T-helper 22 cell (primary cell): ENCODE measurements at places on chromosomes 7 and 10.

DNA sequence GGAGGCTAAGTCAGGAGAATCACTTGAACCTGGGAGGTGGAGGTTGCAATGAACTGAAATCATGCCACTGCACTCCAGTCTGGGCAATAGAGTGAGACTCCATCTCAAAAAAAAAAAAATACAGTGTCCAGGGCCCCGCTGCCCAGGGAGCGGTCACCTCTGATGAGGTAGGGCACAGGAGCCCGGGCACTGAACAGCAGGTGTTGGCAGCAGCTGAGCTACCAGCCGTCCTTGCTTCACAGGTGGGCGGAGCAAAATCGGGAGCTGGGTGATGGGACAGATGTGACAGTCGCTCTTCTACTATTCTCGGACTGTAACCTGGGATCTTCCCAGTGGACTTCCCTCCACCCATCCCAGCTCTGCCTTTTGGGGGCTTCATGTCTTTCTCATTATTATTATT lies 49.4 kb downstream of the GTF2IRD1 start:
- no peak for DNase-seq

DNA sequence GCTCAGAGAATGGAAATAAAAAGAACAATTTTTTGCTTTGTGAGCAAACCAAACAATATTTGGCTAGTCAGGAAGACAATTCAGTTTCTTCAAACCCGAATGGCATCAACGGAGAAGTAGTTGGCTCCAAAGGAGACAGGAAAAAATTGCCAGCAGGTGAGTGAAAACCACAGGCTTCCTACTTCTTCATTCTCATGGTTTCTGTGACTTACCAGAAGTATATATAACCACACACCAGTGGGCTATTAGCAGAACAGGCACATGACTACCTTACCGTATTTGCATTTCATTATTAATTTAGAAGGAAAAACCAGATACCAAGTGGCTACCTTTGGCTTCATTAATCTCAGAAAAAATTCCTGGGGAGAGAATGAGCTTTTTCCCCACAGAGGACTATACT lies 8.8 kb downstream of the TDRD1 start:
- DNase-seq, result no peak

DNA sequence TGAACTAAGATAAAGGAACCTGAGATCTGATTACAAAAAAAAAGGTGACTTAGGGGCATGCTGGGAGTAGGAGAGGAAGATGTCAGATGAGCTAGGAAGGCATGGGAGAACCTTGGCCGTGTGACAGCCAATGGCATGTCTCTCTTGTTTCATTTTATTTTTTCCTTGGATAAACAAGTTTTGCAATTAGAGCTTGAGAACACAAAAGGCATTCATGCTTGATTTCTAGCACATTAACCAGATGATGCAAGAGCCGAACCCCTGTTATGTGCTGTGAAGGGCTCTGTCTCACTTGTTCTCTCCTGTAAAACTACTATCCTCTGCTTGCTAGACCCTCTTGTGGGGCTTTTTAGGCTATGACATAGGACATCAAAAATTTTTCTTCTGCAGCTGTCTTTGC lies 134.3 kb upstream of the ASAH2 start:
- no peak for DNase-seq

DNA sequence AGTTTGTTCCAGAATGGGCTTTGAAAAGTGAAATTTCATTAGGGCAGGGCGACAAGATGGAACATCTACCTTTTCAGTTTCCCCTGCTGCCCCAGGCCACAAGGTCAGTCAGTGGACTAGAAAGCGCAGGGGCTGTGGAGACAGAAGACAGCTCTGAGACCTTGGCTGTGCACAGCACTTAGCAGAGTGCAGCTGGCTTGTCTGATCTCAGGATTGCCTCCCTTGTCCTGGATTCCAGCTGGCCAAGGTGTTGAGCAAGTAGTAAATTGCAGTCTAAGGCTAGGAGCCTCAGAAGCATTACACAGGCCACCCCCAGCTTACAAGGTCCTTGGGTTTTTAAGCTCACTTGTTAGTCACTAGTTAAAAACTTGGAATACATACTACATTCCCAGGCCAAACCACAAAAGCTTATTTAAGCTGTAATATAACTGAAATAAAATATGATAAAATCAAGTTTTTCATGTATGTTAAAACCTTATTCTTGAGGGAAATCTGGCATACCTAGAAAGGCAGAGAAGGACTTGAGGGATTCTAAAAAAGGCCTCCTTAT lies 67.3 kb upstream of the NPY start:
- no peak for DNase-seq

DNA sequence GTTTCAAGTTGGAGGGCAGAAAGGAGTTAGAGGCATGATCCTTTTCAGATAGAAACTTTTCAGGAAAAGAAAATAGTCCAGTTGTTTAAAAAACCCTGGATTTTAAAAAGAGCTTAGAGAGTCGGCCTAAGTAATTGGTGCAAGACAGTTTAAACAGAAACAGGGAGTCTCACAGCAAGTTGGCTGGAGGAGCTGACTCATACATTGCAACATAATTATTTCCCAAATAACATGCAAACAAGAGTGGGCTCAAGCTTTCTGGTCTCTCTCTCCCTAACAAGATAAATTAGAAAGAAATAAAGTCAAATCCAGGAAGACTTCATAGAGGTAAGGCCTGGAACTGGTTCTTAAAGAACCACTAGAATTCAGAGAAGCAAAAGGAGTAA lies 100.3 kb upstream of the AGBL3 start:
- DNase-seq, result no peak

DNA sequence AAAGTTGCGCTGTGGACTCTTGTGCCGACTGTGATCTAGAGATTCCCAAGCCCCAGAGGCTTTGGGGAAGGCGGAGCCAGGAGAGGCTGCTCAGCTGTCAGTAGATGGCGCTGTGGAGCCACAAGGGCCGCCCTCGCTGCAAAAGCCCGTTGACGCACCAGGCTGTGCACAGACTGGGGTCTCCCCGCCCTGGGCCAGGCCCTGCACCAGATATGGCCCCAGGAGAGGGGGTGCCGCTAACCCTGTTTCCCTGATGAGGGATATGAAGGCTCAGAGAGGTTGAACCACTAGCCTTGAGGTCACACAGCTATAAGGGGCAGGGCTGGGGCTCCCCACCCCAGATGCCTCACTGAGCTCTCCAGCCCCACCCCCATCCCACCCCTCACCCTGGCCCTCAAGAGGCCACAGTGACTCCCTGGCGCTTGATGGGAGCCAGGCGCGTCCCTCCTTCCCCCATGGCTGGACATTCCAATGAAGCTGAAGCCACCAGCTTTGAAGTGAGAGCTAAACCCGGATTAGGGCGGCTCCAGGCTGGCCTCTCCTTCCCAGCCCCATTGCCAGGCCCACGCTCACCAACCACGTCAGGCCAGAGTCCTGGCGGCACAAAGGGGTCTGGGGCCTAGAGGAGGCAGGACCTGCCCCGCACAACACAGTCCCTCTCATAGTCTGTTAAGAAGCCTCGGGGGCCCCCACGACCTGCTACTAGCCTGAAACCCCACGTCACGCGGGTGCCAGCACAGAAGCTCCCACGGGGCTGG lies 26.4 kb downstream of the MYL10 start:
- peak; percentile 8 for DNase-seq

DNA sequence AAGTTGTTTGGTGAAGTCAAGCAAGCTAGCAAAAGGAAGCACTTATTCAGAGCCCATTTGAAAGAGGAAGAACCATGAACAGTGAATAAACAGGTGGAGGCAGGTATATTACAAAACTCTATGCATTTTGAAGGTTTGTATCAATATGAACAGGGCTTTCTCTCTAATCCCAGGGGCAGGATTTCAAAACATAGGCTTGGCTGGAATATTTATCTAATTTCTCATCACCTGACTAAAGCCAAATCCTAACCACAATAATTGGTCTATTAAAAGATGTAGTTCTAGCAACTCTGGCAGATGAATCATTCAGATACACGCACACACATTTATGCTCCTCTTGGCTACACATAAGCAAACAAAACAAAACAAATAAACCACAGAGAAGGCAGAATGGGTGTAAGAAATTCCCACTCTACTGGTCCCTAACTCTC lies 554.4 kb downstream of the INHBA start:
- no peak for DNase-seq

DNA sequence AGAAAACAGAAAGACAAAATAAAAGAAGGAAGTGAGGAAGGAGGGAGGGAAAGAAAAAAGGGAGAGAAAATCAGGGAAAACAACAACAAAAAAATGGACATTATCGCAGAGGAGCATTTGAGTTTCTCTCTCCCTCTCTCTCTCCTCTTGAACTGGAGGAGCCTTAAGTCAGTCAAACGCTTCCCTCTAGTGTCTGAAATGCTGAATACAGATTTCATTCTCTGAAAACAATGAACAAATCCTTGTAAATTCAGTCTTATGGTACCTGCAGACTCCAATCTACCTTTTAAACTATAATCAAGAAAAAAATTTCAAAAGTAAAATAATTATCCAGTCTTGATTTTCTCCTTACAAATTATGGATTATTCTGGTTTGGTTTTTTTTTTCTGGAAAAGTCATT lies 89.2 kb upstream of the PFKP start:
- no peak for DNase-seq

- no peak for DNase-seq
Observed at GRCh38 chr10:34141032-34141680, 673.9 kb downstream of the PARD3 start.

DNA sequence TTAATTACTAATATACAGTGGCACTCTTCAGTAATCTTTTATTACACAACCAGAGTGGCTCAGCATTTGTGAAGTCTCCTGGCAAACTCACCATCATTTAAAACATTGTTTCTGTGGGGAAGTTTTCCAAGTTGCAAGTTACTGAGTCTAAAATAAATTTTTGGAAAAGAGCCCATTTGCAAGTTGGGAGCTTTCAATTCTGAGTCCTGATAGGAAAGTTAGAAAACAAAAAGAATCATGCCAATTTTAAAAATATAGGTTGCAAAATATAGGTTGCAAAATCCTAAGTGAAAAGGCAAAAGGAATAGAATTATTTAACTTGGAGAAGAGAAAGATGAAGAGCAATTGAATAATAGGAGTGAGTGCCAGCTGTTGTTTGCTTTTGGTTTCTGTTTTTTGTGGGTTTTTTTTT lies 378.8 kb upstream of the C7orf33 start:
- no peak for DNase-seq

DNA sequence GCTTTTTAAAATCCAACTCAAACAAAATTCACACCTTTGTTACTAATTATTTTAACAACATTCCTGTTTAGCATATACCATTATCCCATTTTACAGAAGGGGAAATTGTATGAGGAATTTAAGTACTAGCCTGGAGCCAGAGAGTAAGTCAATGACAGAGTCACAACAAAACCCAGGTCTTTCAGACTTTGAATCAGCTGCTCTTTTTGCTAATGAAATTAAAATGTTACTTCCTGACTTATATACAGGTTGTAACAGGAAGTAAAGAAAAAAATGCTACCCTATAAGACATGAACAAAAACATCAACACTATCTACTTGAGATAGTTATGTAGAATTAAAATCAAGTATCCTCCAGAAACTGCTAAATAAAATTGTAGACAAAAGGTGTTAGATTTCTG lies 82.6 kb upstream of the ASAH2 start:
- DNase-seq, result no peak

GRCh38 chr7:84549409-84549808 lies 354.8 kb upstream of the SEMA3A start:
- DNase-seq, result no peak

DNA sequence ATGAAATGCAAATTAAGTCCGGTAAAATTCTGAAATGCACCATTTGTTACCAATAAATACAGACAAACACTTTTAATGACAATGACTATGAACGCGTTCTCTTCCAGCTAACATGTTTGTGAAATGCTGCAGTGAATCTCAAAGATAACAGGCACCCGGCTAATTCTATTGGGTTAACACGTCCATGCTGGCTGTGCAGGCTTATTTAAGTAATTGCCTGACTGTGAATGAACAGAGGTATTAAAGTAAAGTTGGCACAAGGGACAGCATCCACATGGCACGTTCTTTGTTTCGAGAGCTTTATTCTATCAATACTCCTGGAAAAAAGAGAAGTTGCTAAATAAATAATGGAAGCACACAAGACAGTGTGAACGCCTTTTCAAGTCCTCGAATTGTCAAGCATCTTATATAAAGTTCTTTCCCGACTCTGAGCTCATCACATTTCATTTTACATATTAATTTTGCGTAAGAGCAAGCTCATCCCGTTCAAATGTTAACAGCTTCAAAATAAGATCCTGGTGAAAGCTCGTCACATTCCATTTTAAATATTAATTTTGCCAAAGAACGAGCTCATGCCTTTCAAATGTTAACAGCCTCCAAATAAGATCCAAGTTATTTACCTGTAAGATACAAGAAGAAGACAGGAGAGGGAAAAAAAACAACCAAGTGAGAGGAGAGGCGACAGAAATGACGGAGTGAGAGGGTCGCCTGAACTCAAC lies 111.3 kb upstream of the RHEB start:
- no peak for DNase-seq
